ENCODE measurements at places on chromosomes 5 and 9.

DNA sequence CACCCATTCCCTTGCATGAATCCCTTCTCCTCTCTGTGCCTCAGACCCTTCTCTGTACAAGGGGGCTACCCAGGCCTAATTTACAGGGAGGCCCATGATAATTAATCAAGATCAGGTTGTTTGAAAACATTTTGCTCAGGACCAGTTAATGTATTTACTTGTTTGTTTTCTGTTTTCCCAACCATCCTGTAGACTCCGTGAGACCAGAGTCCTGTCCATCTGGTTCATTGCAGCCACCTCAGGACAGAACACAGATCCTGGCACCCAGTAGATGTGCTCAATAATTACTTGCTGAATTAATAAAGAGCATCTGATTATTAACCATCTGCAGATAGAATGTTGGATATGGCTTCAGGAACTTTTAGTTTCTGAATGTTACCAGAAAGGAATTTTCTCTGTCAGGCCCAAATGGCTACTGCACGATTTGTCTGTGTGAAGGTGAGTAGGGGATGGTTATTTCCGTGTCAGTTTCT is 27.3 kb downstream of the FOXI1 start:
- DNase-seq, result no peak

DNA sequence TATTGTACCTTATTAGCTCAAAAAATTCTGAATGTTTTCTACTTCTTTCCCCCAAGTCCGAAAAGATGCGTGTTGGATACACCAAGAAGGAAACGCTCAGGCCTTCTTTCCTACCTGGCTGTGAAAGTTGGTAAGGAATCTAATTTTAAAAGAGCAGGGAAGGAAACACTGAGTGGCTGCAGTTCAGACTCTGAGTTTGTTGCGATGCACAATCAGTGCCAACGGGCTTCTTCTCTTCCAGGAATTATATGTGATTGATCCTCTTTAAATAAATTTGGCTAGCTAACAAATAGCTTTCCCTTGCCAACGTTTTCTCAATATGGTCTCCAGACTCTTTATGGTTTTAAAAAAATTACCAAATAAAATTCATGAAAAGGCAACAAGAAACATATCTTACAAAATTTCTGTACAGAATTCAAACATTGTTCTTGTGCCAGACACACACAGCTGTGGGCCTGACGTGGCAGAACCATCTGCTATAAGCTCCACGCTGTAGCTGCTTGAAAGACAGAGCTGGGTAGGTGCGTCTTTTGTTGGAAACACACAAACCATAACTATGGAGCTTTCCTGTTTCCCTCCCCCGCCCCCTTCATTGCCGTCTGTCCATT is 493.1 kb downstream of the ZNF608 start:
- DNase-seq, result no peak

DNA sequence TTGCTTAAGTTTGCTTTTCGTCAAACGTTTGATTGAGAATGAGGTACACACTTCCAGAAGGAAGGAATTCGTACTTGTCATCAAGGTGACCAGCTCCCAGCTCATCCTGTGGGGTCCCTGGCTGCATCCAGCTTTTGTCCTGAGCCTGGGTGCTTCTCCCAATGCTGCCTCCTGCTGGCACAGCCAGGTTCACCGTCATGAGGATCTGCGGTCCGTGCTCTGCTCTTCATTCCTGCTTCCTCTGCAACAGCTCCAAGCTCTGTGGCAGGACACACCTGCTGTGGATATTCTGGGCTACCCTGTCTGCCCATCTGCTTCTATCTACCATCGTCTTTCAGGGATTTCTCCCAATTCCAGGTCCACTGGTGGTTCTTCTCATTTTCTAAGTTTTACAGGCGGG is 13.3 kb upstream of the UBE2QL1 start:
- no peak for DNase-seq

- DNase-seq, result no peak
Observed at GRCh38 chr9:98765256-98765655, 31.1 kb downstream of the ANKS6 start.

GRCh38 chr5:119532637-119533036 is 80.3 kb downstream of the HSD17B4 start:
- no peak for DNase-seq
